ENCODE measurements at places on chromosomes 4 and X. TPM values are rescaled to one million over a fixed set of nuclear protein-coding genes. Genes with fewer than 3 reads are reported as not detected.

Gene SLC10A6
- total RNA-seq: 0.36 TPM

DNA sequence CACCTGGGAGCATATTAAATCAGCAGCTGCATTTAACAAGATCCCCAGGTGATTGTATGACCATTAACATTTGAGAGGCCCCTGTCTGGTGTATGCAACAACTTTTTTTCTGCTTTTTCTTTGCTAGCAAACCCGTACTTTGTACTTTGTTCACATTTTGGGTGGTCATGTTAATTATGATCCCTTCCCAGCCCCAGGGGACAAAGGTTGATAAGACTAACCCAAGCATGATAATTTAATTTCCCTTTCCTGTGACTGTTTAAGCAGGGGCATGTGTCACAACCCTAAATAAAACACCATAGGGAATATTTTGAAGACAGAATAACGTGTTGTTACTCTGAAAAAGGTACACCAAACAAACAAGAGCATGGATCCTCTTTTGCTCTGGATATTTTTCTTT is 332.0 kb downstream of the PCDH18 start:
- no peak for DNase-seq

GRCh38 chr4:138192113-138192512 is 50.0 kb downstream of the SLC7A11 start:
- DNase-seq: peak; percentile 24

DNA sequence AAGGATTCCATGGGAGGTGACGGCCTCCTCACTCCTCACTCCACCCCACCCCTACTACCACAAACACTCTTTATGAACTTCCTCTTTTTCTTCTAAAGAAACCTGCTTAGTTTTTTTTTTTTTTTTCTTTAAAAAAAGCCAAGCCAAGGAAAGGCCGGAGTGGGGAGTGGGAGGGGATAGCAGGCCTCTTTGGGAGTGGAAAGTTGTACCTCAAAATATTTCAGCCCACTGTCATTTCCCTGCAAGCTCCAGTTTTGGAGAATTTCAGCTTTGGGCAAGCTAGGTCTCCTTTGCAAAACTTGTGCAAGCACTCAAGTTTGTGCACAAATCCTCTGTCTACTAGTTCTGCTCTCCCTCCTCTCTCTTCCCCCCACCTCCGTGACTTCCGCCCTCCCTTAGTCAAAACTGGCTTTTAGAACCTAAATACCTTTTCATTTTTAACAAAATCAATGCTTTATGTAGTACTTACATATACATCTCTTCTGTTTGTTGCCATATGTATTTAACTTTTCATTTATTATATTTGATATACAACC is 512 bp upstream of the ANTXR2 start:
- no peak for DNase-seq

- DNase-seq: no peak
These were observed 138.4 kb downstream of the COL25A1 start for GRCh38 chr4:109164011-109164410.

GRCh38 chr4:38782452-38783108 is at the start of gene TLR10:
TLR10 (minus strand) TSS chr4:38782990; CDS start chr4:38775590, 7,400 bp downstream.
- DNase-seq: no peak

Measured in HFFc6 (cell line).